Temporal lobe (tissue), 4 donors: ENCODE measurements at places on chromosomes 2 and 18. TPM values are rescaled to one million over a fixed set of nuclear protein-coding genes. Genes with fewer than 3 reads are reported as not detected.

SLC30A3 gene
- total RNA-seq: 1.2 TPM

DES gene
- 0.49 TPM for total RNA-seq

MALL gene
- 1.5 TPM for total RNA-seq

SERPINB4 gene
- total RNA-seq: not detected

HJURP gene
- 1.5 TPM for total RNA-seq

MAPK4 gene
- total RNA-seq: 14.0 TPM

CLEC4F gene
- not detected for total RNA-seq

SKA1 gene
- total RNA-seq: 2.0 TPM

CD8B2 gene
- total RNA-seq: under 0.01 TPM

GPBAR1 gene
- 0.25 TPM for total RNA-seq

MYCN gene
- 47.5 TPM for total RNA-seq

DSG4 gene
- total RNA-seq: not detected

PLCL1 gene
- 28.5 TPM for total RNA-seq

NXPH2 gene
- 17.2 TPM for total RNA-seq

FAM237A gene
- not detected for total RNA-seq

TMEM169 gene
- total RNA-seq: 15.7 TPM

CTNNA2 gene
- total RNA-seq: 122 TPM

TMEM87B gene
- total RNA-seq: 6.1 TPM

ZNF396 gene
- total RNA-seq: 3.2 TPM

BUB1 gene
- 6.1 TPM for total RNA-seq

DSG1 gene
- total RNA-seq: 0.49 TPM

ZNF521 gene
- 12.5 TPM for total RNA-seq

E2F6 gene
- total RNA-seq: 8.9 TPM
